ENCODE measurements at places on chromosomes 2 and 18.

GRCh38 chr2:130760754-130761751 is 5.7 kb downstream of the AMER3 start:
- DNase-seq = no peak

GRCh38 chr2:15769235-15769634 is 171.1 kb upstream of the MYCN start:
- DNase-seq = no peak

- no peak for DNase-seq
These were observed 20.9 kb downstream of the LYG1 start for GRCh38 chr2:99279969-99280695.

DNA sequence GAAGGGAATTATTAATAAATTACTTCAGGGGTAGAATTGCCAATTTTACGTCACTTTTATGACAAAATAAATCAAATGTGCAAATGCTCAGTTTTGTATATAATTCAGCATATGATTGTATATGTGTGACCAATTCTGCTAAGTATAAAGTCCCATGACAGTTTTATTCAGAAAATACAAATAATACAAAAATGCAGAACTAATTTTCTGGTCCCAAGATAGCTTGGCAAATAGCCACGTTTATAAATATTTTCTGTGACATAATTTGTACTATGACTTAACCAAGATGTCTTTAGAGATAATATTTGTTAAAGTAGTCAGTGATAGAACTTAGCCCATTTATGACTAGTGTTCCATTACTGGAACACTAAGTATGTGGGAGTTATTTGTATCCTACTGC is 24.2 kb upstream of the CAB39 start:
- no peak for DNase-seq
